Left lung (tissue), 14 donors: ENCODE measurements at places on chromosomes 2 and 18. TPM values are rescaled to one million over a fixed set of nuclear protein-coding genes. Genes with fewer than 3 reads are reported as not detected.

AQP4 gene
- total RNA-seq: 453 TPM

ABCB11 gene
- not detected for total RNA-seq

DPP10 gene
- total RNA-seq: 0.68 TPM

AGXT gene
- total RNA-seq: not detected

TFPI gene
- total RNA-seq: 300 TPM

ANKRD29 gene
- total RNA-seq: 51.9 TPM

TAF4B gene
- 2.2 TPM for total RNA-seq

MAB21L4 gene
- 35.7 TPM for total RNA-seq

IGFBP5 gene
- 101 TPM for total RNA-seq

- no peak overlapping the region for H3K27ac ChIP-seq
- no peaks in the 10 kb centered on the region for H3K36me3 ChIP-seq
- no peaks in the 10 kb centered on the region for H3K4me1 ChIP-seq
- DNase-seq: no peak
- H3K4me3 ChIP-seq: no peak overlapping the region
These were observed 1515.6 kb upstream of the NXPH2 start for GRCh38 chr2:140295767-140296166.

DNA sequence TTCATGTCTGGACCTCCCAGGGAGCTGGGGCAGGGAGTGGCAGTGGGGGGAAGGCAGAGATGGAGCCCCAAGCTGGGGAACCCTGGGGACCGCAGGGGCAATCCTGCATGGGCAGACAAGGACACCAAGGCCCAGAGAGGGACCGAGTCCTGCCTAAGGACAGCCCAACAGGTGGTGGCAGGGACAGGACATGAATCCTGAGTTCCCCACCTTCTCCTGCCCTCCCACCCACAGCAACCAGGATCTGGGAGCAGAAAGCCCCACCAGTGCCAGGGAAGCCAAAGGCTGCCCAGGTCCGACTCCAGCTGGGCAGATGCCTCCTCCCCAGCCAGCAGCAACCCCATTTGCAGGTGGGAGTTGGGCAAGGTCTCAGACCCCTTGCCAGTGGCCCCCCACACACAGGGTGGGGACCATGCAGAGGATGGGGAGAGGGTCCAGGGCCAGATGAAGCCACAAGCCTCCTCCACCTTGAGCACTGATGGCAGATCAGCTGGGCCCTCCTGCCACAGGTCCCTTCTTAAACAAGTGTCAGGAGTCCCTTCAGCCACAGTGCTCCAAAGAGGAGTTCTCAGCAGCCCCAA lies 6.3 kb downstream of the ADRA2B start:
- H3K4me1 ChIP-seq: no peaks in the 10 kb centered on the region
- no peak overlapping the region for H3K27ac ChIP-seq
- no peak for DNase-seq
- no peaks in the 10 kb centered on the region for H3K27me3 ChIP-seq

GRCh38 chr2:45069684-45070083 lies 60.4 kb upstream of the SIX2 start:
- no peaks in the 10 kb centered on the region for H3K36me3 ChIP-seq
- DNase-seq: no peak
- H3K4me3 ChIP-seq: no peak overlapping the region
- no peak overlapping the region for H3K27ac ChIP-seq

DNA sequence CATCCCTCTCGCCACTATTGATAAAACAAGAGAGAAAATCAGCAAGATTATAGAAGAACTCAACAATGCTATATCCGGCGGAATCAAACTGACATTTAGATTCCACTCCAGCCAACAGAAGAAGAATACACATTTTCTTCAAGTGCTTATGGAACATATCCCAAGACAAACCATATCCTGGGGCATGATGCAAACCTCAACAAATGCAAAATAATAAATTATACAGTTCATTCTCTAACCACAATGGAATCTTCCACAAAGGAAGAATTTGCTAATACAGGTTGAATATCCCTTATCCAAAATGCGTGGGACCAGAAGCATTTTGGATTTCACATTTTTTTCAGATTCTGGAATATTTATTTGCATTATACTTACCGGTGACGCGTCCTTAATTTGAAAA lies 51.4 kb upstream of the YPEL5 start:
- DNase-seq: no peak
- H3K4me3 ChIP-seq: no peak overlapping the region
- H3K4me1 ChIP-seq: no peaks in the 10 kb centered on the region
- H3K36me3 ChIP-seq: no peaks in the 10 kb centered on the region
- H3K27ac ChIP-seq: no peak overlapping the region

GRCh38 chr2:232441147-232441651 lies 14.8 kb upstream of the ALPI start:
- DNase-seq: peak; percentile 58
- no peaks in the 10 kb centered on the region for H3K36me3 ChIP-seq
- H3K4me3 ChIP-seq: no peak overlapping the region
- H3K4me1 ChIP-seq: no peaks in the 10 kb centered on the region
- no peak overlapping the region for H3K27ac ChIP-seq

- peaks cover 7% of the 10 kb centered on the region for H3K4me1 ChIP-seq
- DNase-seq: no peak
- no peak overlapping the region for H3K27ac ChIP-seq
- H3K36me3 ChIP-seq: no peaks in the 10 kb centered on the region
These were observed 197.2 kb upstream of the ID2 start for GRCh38 chr2:8484502-8485283.

- H3K36me3 ChIP-seq: no peaks in the 10 kb centered on the region
- no peaks in the 10 kb centered on the region for H3K4me1 ChIP-seq
- no peak overlapping the region for H3K27ac ChIP-seq
- DNase-seq: no peak
These were observed 135.3 kb downstream of the SLC8A1 start for GRCh38 chr2:40316620-40317019.

DNA sequence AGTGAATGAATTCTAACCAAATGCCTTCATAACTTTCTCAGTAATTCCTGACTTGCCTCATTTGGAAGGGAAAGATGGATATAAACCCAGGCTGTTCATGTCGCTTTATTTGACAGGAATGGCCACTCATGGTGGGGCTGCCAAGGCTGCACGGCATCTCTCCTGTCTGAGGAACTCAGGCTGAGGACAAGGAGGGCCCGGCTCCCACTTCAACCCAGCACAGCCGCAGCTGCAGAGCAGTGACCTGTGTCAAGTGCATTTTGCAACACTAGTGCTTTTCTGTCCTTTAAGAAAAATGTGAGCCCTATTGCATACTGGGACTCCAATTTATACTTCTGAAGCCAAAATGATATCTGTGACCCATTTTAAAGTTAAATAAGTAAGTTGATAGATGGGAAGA lies 45.8 kb upstream of the GALR1 start:
- no peaks in the 10 kb centered on the region for H3K36me3 ChIP-seq
- H3K4me3 ChIP-seq: no peak overlapping the region
- H3K4me1 ChIP-seq: peaks cover 18% of the 10 kb centered on the region
- H3K27me3 ChIP-seq: no peaks in the 10 kb centered on the region
- H3K27ac ChIP-seq: no peak overlapping the region

DNA sequence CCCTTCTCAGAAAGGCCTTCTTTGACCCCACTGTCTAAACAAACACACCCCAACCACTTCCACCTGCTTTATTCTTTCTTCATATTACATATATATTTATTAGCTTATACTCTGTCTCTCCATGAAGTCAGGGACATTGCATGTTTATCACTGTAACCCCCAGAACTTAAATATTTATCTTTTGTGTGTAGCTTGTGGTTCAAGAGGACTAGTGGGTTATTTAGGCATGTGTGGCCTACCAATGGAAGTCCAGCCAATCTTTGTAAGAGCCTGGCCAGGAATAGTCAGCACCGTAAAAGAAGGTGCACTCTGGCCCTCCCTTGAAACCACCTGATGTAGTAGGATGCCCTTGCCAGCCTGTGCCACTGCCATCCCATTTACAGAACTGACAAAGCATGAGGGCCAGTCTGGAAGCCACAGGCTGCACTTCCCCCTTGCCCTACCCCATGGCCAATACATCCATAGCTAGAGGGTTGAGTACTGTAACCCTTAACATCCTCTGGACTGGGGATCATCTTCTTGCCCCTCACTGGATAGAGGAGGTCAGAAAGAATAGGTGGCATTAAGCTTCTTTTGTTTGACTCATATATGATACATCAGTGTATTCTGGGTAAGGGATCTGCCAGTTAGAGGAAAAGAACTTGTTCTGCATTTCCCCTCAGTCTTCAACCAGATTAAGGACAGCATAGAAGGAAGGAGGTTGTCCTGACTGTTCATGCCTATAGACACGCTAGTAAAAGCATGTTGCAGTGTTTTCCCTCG lies 4.9 kb downstream of the NEMP2 start:
- no peak overlapping the region for H3K27ac ChIP-seq
- no peaks in the 10 kb centered on the region for H3K36me3 ChIP-seq
- no peak for DNase-seq

GRCh38 chr2:216555274-216555673 lies 56.6 kb downstream of the RPL37A start:
- H3K4me3 ChIP-seq: no peak overlapping the region
- no peaks in the 10 kb centered on the region for H3K36me3 ChIP-seq
- H3K4me1 ChIP-seq: peaks cover 11% of the 10 kb centered on the region
- peak; percentile 73 for DNase-seq
- H3K27me3 ChIP-seq: no peaks in the 10 kb centered on the region

GRCh38 chr2:207236156-207236935 lies 70.6 kb upstream of the KLF7 start:
- no peak overlapping the region for H3K4me3 ChIP-seq
- H3K36me3 ChIP-seq: no peaks in the 10 kb centered on the region
- no peak for DNase-seq
- H3K27me3 ChIP-seq: no peaks in the 10 kb centered on the region

- no peaks in the 10 kb centered on the region for H3K27me3 ChIP-seq
- H3K4me3 ChIP-seq: no peak overlapping the region
- no peaks in the 10 kb centered on the region for H3K36me3 ChIP-seq
- no peak for DNase-seq
These were observed 157.1 kb downstream of the ACTR3 start for GRCh38 chr2:114046866-114047435.

DNA sequence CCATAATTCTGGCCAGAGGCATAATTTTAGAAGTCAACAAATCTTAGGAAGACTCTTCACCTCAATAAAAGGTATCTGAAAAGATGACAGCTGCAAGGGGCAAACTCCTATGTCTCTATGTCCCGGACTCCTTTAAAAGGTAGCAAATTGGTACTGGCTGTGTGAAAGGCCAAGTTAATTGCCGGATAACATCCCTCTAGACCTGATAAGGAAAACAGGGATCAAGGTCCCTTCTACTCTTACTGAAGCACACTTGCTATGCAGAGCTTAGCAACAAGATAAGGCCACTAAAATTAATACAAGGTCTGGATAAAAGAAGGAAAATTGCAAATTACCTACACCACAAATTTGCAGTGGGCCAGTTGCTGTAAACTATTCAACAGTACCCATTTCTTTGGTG lies 141.0 kb upstream of the EPC2 start:
- DNase-seq: no peak
- H3K27ac ChIP-seq: no peak overlapping the region
- H3K4me1 ChIP-seq: no peaks in the 10 kb centered on the region
- no peaks in the 10 kb centered on the region for H3K36me3 ChIP-seq

GRCh38 chr18:8797206-8797605 lies 91.8 kb downstream of the MTCL1 start:
- DNase-seq: no peak
- H3K36me3 ChIP-seq: no peaks in the 10 kb centered on the region

DNA sequence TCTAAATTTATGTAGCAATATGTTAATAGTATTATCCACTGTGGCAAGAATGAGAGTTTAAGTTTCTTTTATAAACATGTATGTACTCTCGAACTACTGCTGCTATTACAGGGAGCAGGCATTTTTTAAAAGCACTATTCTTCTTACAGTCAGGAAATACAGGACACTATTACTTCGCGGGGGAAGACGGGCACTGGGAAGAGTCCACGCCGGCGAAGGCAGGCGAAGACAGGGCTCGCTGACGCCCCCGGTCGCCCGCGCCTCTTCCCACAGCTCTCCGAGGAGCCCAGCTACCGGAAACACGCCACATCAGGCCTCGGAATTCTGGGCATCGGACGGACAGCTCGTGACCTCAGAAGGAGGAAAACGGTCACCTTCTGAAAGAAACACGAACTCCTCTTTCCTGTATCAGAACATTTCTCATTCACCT lies 90.2 kb downstream of the FAM161A start:
- peak overlapping the region; percentile 93 for H3K27ac ChIP-seq
- H3K27me3 ChIP-seq: no peaks in the 10 kb centered on the region
- H3K4me3 ChIP-seq: peak overlapping the region; percentile 53
- peak; percentile 88 for DNase-seq

- H3K4me1 ChIP-seq: no peaks in the 10 kb centered on the region
- DNase-seq: no peak
- no peaks in the 10 kb centered on the region for H3K36me3 ChIP-seq
- no peak overlapping the region for H3K4me3 ChIP-seq
- no peaks in the 10 kb centered on the region for H3K27me3 ChIP-seq
These were observed 47.2 kb upstream of the UBE2F start for GRCh38 chr2:237919593-237919992.

DNA sequence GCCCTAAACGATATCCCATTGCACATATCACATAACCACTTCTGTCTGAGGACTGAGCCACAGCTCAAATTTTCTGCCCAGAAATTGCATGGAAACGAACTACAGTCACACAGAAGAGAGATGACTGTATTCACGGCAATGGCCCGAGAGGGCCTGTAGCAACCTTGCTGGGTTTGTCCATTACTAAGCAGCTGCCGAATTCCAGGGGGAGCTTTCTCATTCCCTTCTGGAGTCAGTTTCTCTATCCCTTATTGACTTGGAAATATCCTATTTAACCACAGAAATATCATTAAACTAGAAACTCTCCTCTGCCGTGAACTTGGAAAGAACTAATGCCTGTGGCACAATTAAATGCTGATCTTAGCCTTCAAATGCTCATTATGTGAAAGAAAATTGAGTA lies 183.9 kb downstream of the DNER start:
- no peak overlapping the region for H3K4me3 ChIP-seq
- no peaks in the 10 kb centered on the region for H3K4me1 ChIP-seq
- DNase-seq: no peak

DNA sequence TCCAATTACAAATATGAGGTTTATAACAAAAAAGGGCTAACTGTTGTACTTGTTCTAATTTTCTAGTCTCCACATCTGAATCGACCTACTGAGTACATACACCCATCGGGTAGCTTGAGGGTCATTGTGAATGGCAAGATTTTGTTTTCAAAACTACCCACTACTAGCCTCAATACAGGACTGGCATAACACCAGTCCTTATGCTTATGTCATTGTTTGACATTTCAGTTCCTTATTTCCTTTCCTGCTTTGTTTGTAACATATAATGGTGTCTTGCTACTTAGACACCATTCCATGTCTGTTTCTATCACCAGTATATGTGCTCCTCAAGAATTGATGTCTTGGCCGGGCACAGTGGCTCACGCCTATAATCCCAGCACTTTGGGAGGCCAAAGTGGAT lies 86.0 kb downstream of the EPHA4 start:
- no peak overlapping the region for H3K4me3 ChIP-seq
- H3K4me1 ChIP-seq: no peaks in the 10 kb centered on the region
- no peaks in the 10 kb centered on the region for H3K27me3 ChIP-seq
- no peak overlapping the region for H3K27ac ChIP-seq
- H3K36me3 ChIP-seq: no peaks in the 10 kb centered on the region
- no peak for DNase-seq

- no peak overlapping the region for H3K27ac ChIP-seq
- H3K27me3 ChIP-seq: peaks cover 16% of the 10 kb centered on the region
- H3K4me1 ChIP-seq: no peaks in the 10 kb centered on the region
- DNase-seq: no peak
- H3K4me3 ChIP-seq: no peak overlapping the region
- no peaks in the 10 kb centered on the region for H3K36me3 ChIP-seq
These were observed 53.0 kb upstream of the LRP2 start for GRCh38 chr2:169415233-169415748.
